SW480 (cell line): ENCODE measurements at places on chromosomes 1 and 21.

DNA sequence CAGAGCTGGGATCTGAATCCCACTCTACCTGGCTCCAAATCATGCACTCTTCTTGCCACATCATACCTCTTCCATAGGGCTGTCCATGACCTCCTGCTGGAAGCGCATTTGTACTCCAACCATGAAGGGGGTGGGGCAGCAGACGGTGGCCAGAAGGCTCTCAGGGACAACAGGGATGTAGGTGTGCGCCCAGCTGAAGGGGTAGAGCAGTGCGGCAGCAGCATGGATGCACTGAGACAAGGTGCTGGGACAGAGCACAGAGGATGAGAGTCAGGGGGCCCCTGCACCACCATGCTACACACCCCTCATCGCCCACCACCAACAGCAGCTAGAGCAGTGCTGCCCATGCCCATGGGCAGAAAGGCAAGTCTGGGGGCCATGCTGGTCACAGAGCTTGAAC lies 8.4 kb downstream of the DENND2D start:
- no peak for DNase-seq

GRCh38 chr21:25326181-25326580 lies 281.1 kb downstream of the MRPL39 start:
- DNase-seq: no peak

GRCh38 chr1:156807627-156808026 lies 9.0 kb downstream of the SH2D2A start:
- DNase-seq: no peak

DNA sequence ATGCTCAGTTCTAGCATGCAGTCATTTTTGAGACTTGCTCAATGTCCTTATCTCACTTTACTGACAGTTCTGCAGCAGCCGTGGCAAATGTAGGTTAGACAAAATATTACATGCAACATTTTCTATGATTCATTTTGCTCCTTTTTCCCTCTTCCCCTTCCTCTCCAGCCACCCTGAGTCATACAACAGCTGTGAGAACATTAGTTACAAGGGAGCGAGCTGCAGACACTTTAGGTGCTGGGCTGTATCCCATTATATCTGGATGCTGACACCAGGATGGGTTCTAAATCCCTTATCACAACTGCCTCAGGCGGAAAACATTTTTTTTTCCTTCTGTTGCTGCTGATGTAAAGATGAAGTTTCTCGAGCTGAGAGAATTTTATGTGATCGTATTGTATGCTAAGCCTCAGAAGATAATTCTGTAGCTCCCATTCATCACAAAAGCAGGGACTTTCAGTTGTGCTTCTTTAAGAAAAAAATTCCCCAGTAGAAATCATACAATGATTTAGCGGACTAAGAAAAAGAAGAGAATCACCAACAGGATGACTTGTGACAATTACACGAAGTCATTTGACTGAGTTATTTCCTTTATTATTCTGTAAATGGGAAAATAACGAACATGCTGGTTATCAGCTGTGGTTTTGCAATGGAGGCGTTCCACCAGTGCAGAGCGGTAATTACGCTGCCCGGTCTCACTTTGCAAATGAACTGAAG lies 345.0 kb downstream of the DISC1 start:
- DNase-seq: no peak

DNA sequence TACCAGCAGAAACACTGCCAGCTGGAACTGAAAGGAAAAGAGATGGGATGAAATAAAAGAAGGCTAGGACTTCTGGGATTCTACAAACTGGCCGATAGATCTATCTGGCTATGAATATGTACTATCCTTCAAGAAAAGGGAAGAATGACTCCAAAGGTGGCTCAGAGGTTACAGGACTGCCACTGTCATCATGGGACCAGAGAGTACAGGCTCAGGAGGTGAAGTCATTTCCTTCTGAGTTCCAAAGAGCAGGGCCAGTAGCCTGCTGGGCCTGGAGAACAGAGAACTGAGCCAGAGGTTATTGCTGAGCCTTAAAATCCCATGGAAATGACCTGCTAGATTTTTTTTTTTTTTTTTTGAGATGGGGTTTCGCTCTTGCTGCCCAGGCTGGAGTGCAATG lies 27.6 kb downstream of the ZNF496 start:
- no peak for DNase-seq
